ENCODE measurements at places on chromosomes 6 and 20. TPM values are rescaled to one million over a fixed set of nuclear protein-coding genes. Genes with fewer than 3 reads are reported as not detected.

Gene TXLNB
- 0.17 TPM for total RNA-seq

Gene COL19A1
- total RNA-seq = 0.19 TPM

DNA sequence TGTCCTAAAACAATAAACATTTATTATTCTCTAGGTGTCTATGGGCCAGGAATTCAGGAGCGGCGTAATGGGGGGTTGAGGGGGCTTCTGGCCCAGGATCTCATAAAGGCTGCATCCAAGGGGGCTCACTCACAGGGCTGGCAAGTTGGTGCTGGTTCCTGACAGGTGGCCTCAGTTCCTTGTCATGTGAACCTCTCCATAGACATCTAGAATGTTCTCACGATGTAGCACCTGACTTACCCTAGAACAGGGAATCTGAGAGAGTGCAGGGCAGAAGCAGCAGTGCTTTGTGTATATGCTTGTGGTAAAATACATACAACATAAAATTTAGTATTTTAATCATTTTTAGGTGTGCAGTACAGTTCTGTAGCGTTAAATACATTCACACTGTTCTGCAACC, 57.1 kb downstream of the PHF20 start:
- peaks cover 31% of the 10 kb centered on the region for H3K4me1 ChIP-seq
- H3K4me3 ChIP-seq = no peak overlapping the region
- no peak for DNase-seq
- H3K27me3 ChIP-seq = no peaks in the 10 kb centered on the region

DNA sequence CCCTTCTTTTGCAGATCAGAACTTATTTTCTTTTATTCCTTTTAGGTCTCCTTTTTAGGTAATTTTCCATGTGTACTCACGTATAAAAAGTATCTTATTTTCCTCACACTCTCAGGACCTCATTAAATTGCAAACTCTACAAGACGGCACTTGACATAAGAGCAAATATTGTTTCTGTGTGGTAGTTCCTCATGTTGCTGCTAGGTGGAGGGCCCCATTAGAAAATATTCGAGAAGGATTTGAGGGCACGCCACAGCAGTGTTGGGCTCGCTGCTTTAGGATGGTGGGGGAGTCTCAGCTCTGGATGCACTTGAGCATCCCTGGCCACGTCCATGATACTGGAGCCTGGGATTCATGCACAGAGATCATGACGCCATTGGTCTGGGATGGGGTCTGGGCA, 64.9 kb upstream of the ZFP64 start:
- no peak overlapping the region for H3K27ac ChIP-seq
- H3K4me3 ChIP-seq = no peak overlapping the region
- peaks cover 11% of the 10 kb centered on the region for H3K27me3 ChIP-seq
- no peaks in the 10 kb centered on the region for H3K4me1 ChIP-seq

DNA sequence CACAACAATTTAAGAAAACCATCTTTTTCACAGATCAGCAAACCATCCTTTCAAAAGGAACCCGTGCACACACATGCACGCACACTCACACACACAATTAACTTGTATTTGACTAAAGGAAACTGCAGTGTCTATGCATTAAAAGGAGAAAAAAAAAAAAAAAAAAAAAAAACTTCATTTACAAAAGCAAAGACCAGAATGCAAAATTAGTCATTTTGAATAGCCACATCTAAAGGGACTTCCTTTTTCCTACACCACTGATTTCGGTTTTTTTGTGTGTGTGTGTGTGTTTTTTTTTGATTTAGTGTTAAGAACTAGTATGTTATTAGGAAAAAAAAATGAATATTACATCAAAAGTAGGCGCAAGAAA, 6.3 kb downstream of the ZMYND8 start:
- no peak for DNase-seq
- peaks cover 22% of the 10 kb centered on the region for H3K36me3 ChIP-seq
- H3K27me3 ChIP-seq = no peaks in the 10 kb centered on the region
- H3K4me1 ChIP-seq = peaks cover 33% of the 10 kb centered on the region
- H3K4me3 ChIP-seq = no peak overlapping the region

- no peaks in the 10 kb centered on the region for H3K4me1 ChIP-seq
- no peaks in the 10 kb centered on the region for H3K36me3 ChIP-seq
- no peak overlapping the region for H3K27ac ChIP-seq
Observed at GRCh38 chr6:146364816-146365594, 178.6 kb upstream of the RAB32 start.

DNA sequence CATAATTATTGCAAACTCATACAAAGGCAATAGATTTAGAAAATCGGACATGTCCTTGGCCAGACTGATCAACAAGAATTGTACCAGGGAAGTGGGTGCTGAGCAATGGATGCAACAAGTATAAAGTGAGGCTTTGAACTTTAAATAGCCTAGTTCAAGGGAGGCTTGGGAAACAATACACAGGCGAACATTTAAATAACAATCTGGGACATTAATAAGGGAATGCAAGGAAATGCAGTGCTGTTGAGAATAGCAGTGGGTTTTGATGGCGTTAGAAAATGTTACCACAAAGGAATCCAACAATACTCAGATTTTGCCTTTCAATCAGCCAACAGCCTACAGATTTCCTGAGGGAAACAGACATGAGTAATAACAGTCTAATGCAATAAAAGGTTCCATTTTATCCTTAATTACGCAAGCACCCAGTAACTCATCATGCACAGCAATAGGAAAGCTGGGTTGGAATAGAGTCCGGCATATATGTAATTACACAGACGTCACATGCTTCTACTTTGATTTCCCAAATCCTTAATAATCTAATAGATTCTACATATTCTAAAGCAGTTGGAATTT, 134.6 kb downstream of the PHACTR1 start:
- no peaks in the 10 kb centered on the region for H3K4me1 ChIP-seq
- no peaks in the 10 kb centered on the region for H3K36me3 ChIP-seq
- no peak overlapping the region for H3K27ac ChIP-seq
- H3K27me3 ChIP-seq = peaks cover 12% of the 10 kb centered on the region
- no peak for DNase-seq

Data from activated CD4-positive, alpha-beta memory T cell treated with anti-CD3 and anti-CD28 coated beads for 36 hours (primary cell).